ENCODE measurements at places on chromosomes 7 and 10.

DNA sequence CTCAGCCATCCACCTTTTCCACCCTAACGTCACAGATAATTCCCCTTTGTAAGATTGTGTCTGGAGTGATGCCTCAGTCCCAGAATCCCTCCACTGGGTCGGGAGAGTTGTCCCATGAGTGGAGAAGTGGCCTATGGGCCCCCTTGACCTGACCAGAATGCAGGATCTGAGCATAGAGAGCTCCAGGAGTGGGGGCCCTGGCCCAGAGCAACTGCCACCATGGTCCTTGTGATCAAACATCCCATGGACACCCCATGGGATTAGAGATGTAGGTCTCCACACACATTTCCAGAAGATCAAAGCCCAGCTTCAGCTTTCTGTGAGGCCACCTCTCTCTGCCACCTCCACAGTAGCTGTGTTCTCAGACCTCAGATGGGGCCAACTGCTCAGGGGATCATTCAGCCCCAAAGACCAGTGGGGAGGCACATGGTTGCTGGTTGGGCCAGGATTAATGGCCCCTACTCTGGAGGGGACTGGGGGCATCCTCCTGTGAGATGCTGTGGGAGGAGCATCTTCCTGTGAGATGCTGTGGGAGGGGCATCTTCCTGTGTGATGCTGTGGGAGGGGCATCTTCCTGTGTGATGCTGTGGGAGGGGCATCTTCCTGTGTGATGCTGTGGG lies 28.5 kb upstream of the DPYSL4 start:
- no peak for DNase-seq

DNA sequence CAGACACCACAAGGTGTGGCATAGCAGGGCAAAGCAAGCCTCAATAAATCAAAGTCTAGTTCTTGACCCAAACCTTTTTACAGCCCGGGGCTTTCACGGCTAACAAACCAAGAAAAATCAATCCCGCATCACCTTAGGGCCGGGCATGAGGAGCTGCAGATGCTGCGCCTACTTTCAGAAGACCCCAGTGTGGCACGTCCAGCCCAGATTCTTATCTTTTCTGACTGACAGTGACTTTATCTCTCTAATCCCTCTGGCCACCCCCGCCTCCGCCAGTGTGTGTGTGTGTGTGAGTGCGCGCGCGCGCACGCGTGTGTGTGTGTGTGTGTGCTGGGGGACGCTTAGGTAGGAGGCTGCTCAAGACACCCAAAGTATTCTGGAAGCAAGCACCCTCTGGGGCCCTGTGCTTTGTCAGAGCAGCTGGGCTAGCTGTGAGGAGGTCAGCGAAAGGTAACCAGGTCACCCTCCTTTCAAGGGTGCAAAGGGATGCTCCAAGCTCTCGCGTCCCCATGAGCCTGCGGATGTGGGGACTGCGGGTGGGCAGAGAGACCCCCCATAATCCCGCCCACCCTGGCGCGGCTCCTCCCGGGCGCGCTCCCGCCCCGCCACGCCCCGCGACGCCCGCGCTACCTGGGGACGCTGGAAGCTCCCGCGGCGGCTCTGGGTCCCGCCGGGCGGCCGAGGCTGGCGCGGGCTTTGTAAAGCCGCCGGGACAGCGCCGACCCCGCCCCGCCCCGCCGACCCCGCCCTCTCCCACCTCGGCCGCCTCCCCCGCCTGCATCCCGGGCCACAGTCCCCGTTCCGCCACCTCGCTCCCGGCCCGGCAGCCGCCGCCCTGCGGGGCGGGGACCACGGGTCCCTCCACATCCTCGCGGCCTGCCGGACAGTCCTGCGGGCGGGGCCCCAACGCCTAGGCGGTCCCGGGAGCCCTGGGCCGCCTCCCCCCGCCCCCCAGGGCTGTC lies 57.1 kb upstream of the RHOBTB1 start:
- peak; percentile 87 for DNase-seq

GRCh38 chr7:22331704-22332103 lies 25.2 kb downstream of the RAPGEF5 start:
- DNase-seq, result no peak

DNA sequence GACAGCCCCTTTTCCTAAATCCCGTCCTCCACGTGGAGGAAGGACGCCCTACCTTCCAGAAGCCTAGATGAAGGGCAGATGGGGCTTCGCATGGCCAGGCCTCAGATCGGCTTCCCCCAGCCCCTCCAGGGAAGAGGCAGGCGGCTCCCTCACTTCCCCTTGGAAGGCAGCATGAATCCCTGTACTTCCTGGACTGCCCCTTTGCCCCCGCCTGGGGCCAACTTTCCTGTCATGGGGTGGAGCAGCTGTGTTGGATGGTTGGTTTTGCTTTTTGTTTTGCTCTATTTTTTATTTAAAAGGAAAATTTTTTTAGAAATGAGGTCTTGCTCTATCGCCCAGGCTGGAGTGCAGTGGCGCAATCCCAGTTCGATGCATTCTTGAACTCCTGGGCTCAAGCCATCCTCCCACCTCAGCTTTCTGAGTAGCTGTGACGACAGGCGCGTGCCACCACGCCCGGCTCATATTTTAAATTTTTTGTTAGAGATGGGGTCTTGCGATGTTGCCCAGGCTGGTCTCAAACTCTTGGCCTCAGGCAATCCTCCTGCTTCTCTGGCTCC lies 27.2 kb downstream of the GTF2IRD1 start:
- peak; percentile 40 for DNase-seq

DNA sequence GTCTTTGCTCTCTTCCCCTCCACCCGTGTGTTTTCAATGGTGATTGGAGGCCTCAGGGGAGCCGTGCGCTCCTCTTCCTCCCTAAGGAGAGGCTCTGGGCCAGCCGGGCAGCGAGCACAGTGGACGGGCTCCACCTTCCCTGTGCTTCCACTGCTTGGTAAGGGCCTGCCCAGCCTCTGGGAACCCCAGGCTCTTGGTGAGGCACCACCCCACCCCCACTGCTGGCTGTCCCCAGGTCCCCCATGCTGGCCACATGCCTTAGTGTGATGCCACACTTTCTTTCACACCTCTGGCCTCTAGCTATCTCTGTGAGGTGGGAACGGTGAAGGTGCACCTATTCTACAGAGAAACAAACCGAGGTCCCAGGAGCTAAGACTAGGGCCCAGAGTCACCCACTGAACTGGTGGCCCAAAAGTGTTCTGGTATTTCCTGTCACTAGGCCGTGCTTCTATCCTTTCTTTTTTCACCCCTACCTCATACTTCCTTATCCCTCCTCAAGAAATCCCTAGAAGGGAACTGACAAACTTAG lies 53.3 kb downstream of the UNC5B start:
- DNase-seq, result no peak

DNA sequence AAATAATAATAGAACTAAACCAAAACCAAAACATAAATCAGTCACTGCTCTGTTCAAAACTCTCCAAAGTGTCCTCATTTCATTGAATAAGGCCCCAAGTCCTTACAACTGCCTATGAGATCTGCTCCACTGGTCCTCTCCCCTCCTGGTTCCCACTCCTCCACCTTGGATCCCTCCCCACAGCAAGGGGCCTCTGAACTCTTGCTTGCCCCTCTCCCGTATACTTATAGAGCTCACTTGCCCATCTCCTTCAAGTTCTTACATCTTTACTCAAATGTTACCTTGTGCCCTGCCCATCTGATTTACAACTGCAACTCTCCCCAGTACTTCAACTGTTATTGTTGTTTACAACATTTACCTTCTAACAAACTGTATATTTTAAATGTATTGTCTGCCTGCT lies 819 bp downstream of the POLD2 start:
- no peak for DNase-seq

DNA sequence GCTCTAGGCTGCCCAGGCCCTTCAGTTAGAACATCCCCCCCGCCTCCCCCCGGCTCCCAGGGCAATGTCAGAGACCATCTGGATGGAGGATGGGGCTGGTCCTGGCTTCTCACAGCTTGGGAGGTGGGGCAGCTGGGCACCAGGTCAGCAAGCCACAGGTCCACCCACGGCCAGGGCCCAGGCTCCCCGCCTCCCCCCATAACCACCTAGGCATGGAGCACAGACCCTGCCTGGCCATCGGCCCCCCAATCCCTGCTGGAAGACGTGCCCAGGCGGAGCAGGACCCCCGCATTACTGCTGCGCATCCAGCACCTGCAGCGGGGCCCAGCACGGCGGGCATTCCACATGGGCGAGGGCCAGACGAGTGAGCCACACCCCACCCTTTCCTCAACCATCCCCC lies 169.6 kb downstream of the ELFN1 start:
- DNase-seq, result no peak

- no peak for DNase-seq
Measured at GRCh38 chr10:124351481-124352220, 67.1 kb downstream of the OAT start.

DNA sequence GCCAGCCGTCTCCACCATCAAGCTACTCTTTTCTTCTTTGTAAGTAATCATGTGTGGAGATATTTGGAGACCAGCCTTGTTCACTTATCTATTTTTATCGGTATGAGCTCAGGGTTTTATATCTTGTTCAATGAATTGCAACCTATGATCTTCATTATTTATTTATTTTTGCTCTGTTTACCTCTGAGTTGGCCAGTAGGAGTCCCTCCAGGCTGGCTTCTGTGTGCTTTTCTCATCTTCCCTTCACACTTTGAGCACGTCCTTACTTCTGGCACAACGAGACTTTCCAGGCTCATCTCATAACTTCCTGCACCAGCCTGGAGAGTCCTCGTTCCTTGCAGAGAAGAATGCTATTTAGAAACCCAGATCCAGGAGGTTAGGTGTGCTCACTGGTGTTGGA lies 375.8 kb upstream of the PODXL start:
- no peak for DNase-seq

GRCh38 chr10:76115471-76116155 lies 684.2 kb downstream of the LRMDA start:
- DNase-seq, result no peak

DNA sequence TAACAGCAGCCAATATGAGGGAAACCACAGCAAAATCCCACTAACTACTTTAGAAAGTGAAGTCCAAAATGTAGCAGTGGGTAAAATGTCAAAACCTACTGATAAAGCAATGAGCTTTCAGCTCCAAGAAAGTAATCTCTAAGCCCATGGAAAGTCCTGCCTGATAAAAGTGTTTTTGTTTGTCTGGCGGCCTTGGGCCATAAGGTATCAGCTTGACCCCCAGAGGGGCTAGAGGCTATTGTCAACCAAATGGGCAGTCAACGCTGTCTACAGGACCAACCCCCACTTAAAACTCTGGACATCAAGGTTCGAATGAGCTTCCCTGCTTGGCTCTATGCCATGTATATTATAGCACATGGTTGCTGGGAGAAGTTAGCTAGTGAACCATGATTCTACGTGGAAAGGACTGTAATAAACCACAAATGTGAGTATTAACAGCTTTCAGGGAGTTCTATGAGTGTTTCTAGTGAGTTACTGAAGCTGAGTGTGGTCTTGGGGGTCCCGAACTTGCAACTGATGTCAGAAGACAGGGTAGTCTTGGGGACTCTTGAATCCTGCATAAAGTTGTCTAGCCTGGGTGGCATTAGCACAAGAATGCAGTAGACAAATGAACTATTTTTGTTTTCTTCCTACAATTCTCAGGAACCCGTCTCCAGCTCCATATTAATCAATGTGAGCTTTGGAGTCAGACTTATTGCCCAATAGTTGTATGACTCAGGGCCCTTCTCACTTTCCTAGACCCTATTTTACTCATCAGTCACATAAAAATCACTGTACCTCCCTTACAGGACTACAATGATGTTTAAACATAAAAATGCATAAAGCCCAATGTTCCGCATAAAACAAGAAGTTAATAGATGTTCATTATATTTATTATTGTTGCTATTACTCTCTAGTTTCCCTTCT lies 164.9 kb downstream of the DGKI start:
- DNase-seq, result no peak

DNA sequence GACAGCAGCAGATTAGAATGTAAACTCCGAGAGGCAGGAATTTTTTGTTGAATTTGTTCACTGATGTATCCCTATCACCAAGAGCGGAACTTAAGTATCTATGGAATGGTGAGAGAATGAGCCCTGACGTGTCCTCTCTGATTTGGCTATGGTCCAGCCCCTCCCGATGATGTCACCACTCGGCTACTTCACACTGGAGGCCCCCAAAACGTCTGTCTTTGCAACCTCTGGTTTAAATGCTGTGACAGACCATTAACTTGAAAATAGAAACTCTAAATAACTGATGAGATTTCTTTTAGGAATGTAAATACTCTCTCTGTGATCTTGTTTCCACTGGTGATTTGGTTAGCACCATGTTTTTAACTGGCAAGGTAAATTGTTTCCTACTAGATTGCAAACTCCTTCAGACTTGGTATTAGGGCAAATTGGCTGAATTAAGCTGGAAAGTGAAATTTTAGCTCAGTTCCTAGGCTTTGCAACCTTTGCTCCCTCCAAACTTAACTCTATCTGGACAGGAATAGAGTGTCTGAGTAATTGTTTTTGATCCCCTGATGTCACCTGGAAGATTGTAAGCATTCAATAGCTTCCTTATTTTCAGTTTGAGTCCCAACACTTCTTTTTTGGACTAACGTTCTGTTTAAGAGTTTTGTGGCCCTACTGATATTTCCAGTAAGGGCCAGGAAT lies 19.1 kb downstream of the SLC16A12 start:
- no peak for DNase-seq

GRCh38 chr7:141585592-141586510 lies 34.6 kb downstream of the AGK start:
- DNase-seq, result peak; percentile 82

DNA sequence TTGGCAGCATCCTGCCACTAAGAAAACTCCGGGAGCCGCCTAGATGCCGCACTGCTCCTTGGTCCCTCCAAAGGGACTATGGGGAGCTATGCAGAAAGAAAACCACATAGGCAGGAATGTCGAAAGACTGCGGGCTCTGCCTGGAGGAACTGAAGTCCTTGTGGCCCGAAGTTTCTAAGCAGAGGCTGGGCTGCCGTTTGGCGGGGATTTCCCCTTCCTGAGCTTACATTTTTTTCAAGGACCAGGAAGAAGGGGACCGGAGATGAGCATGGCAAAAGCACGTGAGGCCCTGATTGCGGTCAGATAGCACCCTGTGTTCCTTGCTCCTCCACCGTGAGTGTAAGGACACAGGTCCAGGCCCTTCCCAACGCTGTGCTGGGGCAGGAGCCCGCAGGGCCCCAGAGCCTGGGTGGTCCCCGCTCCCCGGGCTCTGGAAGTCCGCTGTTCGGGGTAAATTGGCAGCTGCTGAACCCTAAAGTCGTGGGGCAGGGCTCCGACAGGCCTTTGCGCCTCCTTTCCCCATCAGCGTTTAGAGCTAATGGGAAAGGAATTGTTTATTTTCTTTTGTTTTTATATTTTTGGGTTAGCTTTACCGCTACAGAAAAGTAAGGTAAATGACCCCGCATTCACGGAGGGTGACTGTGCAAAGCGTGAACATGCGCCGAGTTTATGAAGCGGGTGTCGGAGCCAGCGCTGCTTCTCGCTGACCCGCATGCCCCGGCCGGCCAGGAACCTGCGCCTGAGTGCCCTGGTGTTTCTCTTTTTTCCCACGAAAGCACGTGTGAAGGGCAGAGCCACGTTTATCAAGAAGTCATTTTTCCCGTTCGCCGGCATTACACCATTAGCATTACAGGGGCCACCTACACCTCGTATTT lies 356.5 kb upstream of the ZNF32 start:
- no peak for DNase-seq
